ENCODE measurements at places on chromosomes 13 and 19.

- H3K4me1 ChIP-seq = peaks cover 56% of the 10 kb centered on the region
- H3K4me3 ChIP-seq = no peak overlapping the region
- H3K27ac ChIP-seq = peak overlapping the region; percentile 19
Measured at GRCh38 chr13:79457390-79457789, 23.6 kb upstream of the NDFIP2 start.

- no peaks in the 10 kb centered on the region for H3K36me3 ChIP-seq
- no peaks in the 10 kb centered on the region for H3K4me1 ChIP-seq
- peaks cover 7% of the 10 kb centered on the region for H3K27me3 ChIP-seq
- H3K27ac ChIP-seq = no peak overlapping the region
Measured at GRCh38 chr13:109989686-109990085, 203.3 kb upstream of the IRS2 start.

DNA sequence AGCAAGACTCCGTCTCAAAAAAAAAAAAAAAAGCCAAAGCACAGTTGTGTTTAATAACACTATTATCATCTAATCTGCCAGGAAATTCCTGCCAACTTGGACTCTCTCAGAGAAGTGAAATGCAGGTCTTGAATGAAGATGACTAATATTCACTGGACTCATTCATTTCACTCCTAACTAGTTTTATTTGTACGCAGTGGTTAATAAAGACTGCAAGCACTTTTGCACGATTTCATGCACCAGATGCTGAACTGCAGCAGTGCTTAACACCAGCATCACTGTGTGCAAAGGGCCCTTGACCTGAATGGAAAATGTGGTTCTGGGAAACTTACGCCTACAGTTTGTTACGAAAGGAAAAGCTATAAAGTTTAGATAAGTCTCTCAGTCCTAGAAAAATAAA, 63.3 kb downstream of the DHRS12 start:
- no peak for DNase-seq
- no peak overlapping the region for H3K4me3 ChIP-seq
- peaks cover 35% of the 10 kb centered on the region for H3K4me1 ChIP-seq
- H3K36me3 ChIP-seq = peaks cover 38% of the 10 kb centered on the region
- peak overlapping the region; percentile 68 for H3K27ac ChIP-seq
- no peaks in the 10 kb centered on the region for H3K27me3 ChIP-seq

- H3K27me3 ChIP-seq = no peaks in the 10 kb centered on the region
- no peak overlapping the region for H3K27ac ChIP-seq
- no peak overlapping the region for H3K4me3 ChIP-seq
- no peak for DNase-seq
- no peaks in the 10 kb centered on the region for H3K36me3 ChIP-seq
Measured at GRCh38 chr13:20408181-20408580, 117.5 kb downstream of the CRYL1 start.

DNA sequence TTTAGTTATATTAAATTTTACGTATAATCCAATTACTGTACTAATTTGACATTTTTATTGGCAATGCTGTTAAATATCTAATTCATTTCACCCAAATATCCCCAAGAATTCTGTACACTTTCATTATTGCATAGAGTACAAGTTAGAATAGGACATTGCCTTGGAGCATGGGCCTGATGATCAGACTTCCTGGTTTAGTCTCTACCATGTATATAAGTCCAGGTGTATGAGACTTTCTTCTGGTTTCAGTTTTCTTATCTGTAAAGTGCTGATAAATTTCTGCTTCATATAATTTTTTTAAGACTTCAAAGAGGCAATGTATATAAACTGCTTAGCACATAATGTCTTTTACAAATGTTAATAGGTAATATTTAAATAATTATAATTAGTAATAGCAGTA, 179.4 kb downstream of the KLF12 start:
- no peaks in the 10 kb centered on the region for H3K27me3 ChIP-seq
- DNase-seq = no peak
- H3K4me3 ChIP-seq = no peak overlapping the region
- no peak overlapping the region for H3K27ac ChIP-seq

DNA sequence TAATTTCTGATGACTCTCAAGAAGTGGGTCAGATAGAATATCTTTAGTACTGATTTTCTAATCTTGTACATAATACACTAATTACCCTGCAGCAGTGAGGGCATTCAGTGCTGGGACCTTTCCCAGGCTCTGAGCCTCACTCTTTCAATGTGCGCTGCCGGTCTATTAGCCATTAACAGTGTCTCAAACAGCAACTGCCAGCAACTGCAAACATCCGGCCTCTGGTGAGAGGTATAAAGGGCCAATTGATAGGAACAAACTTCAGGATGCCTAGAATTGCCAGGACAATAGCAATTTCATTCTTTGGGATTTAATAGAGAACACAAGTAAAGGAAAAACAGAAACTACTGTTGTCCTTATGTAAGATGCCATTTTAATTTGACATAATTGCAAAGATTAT, 604.4 kb upstream of the SPRY2 start:
- no peak overlapping the region for H3K4me3 ChIP-seq
- no peak overlapping the region for H3K27ac ChIP-seq
- no peak for DNase-seq
- H3K27me3 ChIP-seq = no peaks in the 10 kb centered on the region

DNA sequence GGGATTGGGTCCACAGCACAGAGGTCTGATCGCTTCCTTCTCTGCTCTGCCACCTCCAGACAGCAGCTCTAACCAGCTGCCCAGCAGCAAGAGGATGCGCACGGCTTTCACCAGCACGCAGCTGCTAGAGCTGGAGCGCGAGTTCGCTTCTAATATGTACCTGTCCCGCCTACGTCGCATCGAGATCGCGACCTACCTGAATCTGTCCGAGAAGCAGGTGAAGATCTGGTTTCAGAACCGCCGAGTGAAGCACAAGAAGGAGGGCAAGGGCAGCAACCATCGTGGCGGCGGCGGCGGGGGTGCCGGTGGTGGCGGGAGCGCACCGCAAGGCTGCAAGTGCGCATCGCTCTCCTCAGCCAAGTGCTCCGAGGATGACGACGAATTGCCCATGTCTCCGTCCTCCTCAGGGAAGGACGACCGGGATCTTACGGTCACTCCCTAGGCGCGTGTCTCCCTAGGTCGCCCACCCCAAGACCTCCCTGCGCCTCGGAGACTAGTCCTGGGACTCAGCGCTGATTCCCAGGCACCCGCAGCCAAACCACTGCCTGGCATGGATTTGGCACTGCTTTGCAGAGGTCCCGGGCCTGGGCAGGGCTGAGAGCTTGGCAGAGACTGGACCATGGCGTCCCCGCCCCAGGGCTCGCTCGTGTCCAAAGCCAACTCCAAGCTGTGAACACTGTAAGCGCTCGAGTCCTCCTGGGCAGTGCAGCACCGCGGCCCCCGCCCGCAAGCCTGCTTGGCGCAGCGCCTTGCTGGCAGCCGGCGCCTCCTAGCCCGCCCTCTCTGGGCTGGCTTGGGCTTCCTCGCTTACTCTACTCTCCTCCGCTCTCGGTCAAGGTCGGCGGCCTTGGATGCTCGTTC, 1.5 kb downstream of the GSX1 start:
- no peak for DNase-seq
- peaks cover 32% of the 10 kb centered on the region for H3K4me1 ChIP-seq
- no peaks in the 10 kb centered on the region for H3K36me3 ChIP-seq

DNA sequence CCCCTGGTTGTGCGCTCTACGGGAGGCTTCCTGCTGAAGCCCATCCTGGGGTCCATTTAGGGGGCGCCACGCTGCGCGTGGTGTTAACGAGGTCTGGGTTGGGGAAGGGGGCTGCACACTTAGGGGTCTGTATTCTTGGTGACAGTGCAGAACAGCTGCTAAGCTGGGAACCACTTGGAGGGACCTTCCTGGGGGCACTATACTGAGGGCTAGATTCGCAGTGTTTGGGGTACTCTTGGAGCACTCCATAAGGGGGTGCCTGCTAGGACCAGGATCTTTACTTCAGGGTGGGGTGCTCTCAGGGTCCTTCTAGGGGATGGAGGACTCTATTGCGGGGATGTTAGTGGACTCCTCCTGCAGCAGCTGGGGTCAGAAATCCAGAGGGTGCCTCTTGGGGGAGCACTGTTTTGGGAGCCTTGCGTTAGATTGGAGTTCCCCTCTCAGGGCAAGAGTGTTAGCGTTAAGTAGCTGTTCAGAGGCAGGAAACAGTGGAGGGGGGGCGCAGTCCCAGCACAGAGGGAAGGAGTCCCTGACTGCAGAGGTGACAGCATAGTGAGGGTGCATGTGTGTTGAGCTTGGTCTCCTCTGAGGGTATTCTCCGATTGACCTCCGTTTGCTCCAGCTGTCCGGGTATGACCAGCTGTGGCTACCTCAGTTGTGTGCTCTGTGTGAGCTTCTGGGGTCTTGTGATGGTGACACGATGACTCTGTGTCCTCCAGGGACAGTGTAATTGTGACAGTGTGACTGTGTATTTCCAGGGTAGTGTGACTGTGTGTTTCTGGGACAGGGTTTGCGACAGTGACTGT, 1.1 kb downstream of the PDE4A start:
- peak overlapping the region; percentile 75 for H3K4me3 ChIP-seq
- H3K27me3 ChIP-seq = peaks cover 50% of the 10 kb centered on the region
- H3K27ac ChIP-seq = peak overlapping the region; percentile 52
- H3K36me3 ChIP-seq = peaks cover 10% of the 10 kb centered on the region
- peaks cover 79% of the 10 kb centered on the region for H3K4me1 ChIP-seq
- DNase-seq = peak; percentile 35

DNA sequence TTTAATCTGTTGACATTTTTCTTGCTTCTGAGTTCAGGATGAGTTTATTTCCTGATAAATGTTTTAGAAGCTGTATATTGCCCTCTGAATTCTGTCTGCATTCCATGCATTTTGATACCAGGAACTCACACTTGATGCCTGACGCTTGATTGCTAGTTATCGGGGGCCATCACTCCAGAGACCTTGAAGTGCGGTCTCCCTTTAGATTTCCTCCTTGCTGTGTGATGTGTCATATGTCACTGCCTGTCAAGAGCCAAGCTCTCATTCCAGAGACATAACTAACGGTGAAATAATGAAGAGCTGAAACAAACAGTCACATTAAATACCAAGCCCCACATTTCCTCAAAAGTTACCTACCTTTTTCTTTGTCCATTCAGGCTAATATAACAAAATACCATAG, 155.5 kb downstream of the TNFSF13B start:
- no peak for DNase-seq
- no peaks in the 10 kb centered on the region for H3K4me1 ChIP-seq
- no peak overlapping the region for H3K27ac ChIP-seq
- no peaks in the 10 kb centered on the region for H3K27me3 ChIP-seq
- no peaks in the 10 kb centered on the region for H3K36me3 ChIP-seq

GRCh38 chr13:97214921-97215320, 7.2 kb upstream of the MBNL2 start:
- no peak overlapping the region for H3K27ac ChIP-seq
- H3K36me3 ChIP-seq = no peaks in the 10 kb centered on the region
- H3K4me1 ChIP-seq = peaks cover 31% of the 10 kb centered on the region
- H3K4me3 ChIP-seq = no peak overlapping the region
- DNase-seq = no peak

DNA sequence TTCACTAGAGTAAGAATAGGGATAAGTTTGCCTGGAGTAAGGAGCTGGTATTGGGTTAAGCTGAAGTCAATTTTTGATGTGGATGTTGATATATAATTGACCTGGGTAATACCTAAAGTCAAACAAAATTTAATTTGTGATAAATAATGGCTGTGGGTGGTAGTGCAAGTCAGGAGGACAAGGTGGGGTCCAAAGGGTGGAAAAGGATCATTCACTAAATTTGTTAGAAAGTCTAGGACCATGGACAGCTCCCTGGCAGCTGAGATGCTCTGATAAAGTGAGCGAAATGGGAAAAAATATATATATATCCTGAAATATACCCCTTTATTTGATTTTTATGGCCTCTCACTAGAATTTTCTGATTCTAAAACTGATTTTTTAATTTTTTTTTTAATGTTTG, 463.5 kb downstream of the GPC6 start:
- DNase-seq = no peak
- no peaks in the 10 kb centered on the region for H3K27me3 ChIP-seq
- H3K4me3 ChIP-seq = no peak overlapping the region

GRCh38 chr19:56678205-56678604, 6.6 kb upstream of the ZNF835 start:
- no peaks in the 10 kb centered on the region for H3K4me1 ChIP-seq
- no peak for DNase-seq
- no peak overlapping the region for H3K27ac ChIP-seq
- peaks cover 2% of the 10 kb centered on the region for H3K36me3 ChIP-seq

DNA sequence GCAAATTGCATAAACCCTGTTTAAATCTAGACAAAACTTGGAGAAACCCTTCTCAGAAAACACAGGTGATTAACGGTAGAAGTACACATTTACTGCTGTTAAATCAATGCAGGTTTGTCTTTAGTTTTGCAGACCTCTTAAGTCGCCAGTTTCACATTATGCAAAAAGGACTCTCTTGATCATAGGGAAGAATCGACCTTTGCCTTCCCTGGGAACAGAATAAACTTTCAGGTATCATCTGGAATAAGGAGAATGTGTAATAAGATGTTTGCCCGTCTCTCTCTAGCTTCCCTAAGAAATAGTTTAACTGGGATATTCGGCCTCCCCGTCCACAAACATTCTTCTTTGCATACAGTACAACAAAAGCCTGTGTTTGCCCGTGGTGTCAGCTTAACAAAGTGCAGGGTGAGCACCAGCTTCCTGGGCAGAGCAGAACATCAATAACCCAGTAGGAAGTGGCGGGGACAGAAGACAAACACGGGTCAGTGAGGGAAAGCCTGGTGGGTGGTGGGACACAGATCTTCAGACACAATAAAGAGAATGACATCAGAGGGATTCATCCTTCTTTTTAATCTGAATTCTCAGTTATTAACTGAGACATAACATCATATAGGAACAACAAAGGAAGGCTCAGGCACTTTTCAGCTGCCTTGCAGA, 1077.7 kb upstream of the SLC10A2 start:
- H3K27ac ChIP-seq = no peak overlapping the region
- H3K27me3 ChIP-seq = no peaks in the 10 kb centered on the region
- H3K4me3 ChIP-seq = no peak overlapping the region
- no peaks in the 10 kb centered on the region for H3K4me1 ChIP-seq
- no peaks in the 10 kb centered on the region for H3K36me3 ChIP-seq

DNA sequence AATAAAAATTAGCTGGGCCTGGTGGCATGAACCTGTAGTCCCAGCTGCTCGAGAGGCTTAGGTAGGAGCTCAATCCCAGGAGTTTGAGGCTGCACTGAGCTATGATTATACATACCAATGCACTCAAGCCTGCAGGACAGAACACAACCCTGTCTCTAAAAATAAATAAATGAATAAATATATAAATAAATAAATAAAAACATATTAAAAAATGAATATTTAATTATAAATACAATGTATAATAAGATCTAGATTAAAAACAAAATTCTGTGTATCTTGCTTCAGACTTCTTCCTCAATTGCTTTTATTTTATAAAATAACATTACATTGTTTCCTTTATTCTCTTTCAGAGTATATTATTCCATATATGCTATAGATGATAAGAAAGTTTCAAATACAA, 1964.1 kb downstream of the PCDH9 start:
- H3K36me3 ChIP-seq = no peaks in the 10 kb centered on the region
- no peak overlapping the region for H3K27ac ChIP-seq
- H3K4me1 ChIP-seq = peaks cover 3% of the 10 kb centered on the region
- H3K4me3 ChIP-seq = no peak overlapping the region
- DNase-seq = no peak

- peaks cover 68% of the 10 kb centered on the region for H3K4me1 ChIP-seq
- H3K27ac ChIP-seq = peak overlapping the region; percentile 72
- no peak overlapping the region for H3K4me3 ChIP-seq
- no peak for DNase-seq
Measured at GRCh38 chr19:49551531-49551930, 23.7 kb downstream of the RCN3 start.

GRCh38 chr13:113078902-113079780, 26.4 kb upstream of the F7 start:
- H3K27me3 ChIP-seq = no peaks in the 10 kb centered on the region
- H3K36me3 ChIP-seq = no peaks in the 10 kb centered on the region
- H3K27ac ChIP-seq = no peak overlapping the region
- no peak overlapping the region for H3K4me3 ChIP-seq
- H3K4me1 ChIP-seq = no peaks in the 10 kb centered on the region
- DNase-seq = no peak

All from activated naive CD8-positive, alpha-beta T cell treated with anti-CD3 and anti-CD28 coated beads, Interleukin-2, amount 50 U/mL, for 24 hours (primary cell).